ENCODE measurements at places on chromosomes 2 and 18. TPM values are rescaled to one million over a fixed set of nuclear protein-coding genes. Genes with fewer than 3 reads are reported as not detected.

Gene ELOA2
- not detected for total RNA-seq

Gene EIF4E2
- 60.2 TPM for total RNA-seq

Gene LYG2
- total RNA-seq: not detected

Gene RBKS
- total RNA-seq: 1.7 TPM

Gene ERFE
- total RNA-seq: 3.8 TPM

Gene GBX2
- total RNA-seq: not detected

Gene IL36A
- 1.0 TPM for total RNA-seq

Gene LIMS3
- total RNA-seq: 3.1 TPM

Gene RNASEH1
- 52.3 TPM for total RNA-seq

Gene DYSF
- total RNA-seq: 0.68 TPM

Gene CNPPD1
- 32.5 TPM for total RNA-seq

Gene FAP
- 1.7 TPM for total RNA-seq

Gene CCDC102B
- 1.4 TPM for total RNA-seq

Gene GTF3C2
- 26.0 TPM for total RNA-seq

Gene UPP2
- not detected for total RNA-seq

Gene TOGARAM2
- not detected for total RNA-seq

Gene ANKRD30B
- not detected for total RNA-seq

Measured in nasal cavity respiratory epithelium epithelial cell of viscerocranial mucosa (primary cell).